NB4 (cell line): ENCODE measurements at places on chromosomes 5 and 9.

- no peak for DNase-seq
These were observed 82.1 kb downstream of the GAPVD1 start for GRCh38 chr9:125343518-125344275.

GRCh38 chr5:102542057-102542456, 43.3 kb upstream of the SLCO6A1 start:
- no peak for DNase-seq

DNA sequence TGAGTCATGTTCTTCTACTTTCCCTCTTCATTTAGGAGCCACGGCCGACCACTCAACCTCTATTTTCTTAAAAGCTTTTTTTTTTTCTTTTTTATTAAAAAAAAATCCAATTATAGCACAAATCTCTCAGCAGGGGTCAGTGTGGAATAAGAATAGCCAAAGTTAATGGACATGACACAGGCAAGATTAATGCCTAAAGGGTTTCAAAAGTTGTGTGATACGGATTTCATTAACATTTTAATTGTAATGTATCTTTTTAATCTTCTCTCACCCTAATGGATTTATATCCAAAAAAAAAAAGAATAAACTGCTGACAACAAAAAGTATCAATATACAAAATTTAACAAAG, 5.4 kb downstream of the NACC2 start:
- DNase-seq = peak; percentile 68

DNA sequence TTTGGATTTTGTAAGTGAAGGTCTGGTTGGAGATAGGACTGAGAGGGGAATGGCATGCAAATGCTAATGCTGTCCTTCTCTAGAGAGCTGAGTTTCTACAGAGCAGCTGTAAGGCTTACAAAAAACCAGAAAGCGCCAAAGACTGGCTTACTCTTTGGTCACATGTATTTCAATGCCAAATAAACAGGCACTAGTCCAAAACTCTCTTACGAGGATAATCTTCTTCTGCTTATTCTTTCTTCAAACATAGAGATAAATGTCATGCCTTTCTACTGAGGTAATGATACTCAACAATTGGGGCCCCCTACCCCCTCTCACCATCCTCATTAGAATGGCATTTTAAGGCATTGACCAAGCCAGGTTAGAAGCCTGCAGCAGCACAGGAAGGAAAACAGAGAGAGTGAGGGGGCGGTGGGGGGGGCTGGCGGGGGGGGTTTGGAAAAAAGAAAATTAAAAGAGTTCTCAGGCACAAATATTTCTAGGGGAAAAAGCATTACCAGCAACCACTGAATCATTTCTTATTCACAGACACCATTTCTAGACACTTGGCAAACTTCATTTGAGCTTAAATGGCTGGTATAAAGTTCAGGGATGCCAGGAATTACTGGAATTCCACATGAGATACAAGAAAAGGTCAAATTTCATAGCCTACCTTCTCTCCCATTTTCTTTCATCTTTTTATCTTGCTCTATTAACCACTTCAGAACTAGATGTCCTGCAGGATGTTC, 34.0 kb downstream of the PUM3 start:
- no peak for DNase-seq

DNA sequence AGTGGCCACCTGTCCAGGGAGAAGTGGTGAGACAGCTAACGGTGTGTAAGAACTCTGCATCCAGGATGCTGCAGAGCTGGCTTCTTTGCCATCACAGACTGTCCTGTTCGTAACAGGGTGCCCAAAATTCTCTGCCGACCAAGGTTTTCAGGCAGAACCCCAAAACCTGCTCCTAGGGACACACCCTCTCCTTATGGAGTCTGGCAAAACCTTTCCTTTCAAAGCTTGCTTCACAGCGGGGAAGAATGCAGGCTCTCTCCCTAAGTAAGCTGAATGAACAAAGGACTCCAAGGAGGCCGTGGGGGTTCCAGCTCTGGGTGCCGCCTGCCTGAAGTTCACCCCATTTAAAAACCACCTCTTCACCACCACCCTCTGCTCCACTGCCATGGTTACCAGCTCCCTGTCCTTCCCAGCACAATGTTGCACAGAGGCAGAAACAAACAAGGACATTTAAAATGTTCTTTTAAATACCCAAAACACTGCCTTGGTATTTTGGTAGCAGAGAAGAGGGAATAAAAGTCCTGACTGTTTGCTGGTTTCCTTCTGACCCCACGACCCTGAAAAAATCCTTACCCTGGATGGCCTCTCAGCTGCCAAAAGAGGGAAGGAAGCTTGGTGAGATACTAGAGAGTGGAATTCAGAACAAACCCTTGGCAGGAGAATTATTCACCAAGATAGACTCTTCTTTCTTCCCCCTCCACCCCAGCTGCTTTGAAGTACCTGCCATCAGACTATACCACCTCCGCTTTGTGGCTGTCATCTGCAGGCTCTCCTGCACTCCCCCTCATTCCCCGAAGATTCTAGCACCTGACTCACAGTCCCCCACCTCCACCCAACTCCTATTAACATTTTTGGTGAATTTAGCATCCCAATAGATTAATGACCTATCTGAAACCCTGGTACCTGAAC, 7.1 kb upstream of the KLF9 start:
- peak; percentile 17 for DNase-seq

GRCh38 chr9:3457175-3457574, 68.6 kb downstream of the RFX3 start:
- no peak for DNase-seq

DNA sequence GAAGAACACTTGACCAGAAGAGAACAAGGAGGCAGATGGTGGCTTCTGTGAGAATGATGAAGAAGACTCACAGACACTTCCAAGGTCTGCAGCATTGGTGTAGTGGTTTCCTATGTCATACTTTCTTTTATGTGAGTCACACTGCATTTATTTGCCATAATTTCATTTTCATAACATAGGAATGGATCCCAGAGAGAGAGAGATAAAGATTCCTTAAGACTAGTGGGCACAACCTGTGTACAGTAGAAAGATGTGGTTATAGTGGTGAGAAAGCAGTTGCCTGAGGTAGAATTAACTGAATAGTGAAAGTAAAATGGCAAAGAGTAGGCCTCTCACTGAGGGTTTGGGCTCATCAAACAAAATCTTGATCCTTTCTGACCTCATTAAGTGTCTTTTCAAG, 7.6 kb upstream of the CCDC152 start:
- no peak for DNase-seq

GRCh38 chr5:132692632-132692967, 18.8 kb downstream of the IL4 start:
- no peak for DNase-seq

GRCh38 chr9:27485158-27485557, 38.9 kb upstream of the IFNK start:
- no peak for DNase-seq
